ENCODE measurements at places on chromosomes 2 and 18.

- peaks cover 6% of the 10 kb centered on the region for H3K27me3 ChIP-seq
- no peaks in the 10 kb centered on the region for H3K4me1 ChIP-seq
- no peak for DNase-seq
- no peak overlapping the region for H3K4me3 ChIP-seq
- H3K36me3 ChIP-seq, result no peaks in the 10 kb centered on the region
Measured at GRCh38 chr2:10738192-10738591, 16.8 kb downstream of the ATP6V1C2 start.

DNA sequence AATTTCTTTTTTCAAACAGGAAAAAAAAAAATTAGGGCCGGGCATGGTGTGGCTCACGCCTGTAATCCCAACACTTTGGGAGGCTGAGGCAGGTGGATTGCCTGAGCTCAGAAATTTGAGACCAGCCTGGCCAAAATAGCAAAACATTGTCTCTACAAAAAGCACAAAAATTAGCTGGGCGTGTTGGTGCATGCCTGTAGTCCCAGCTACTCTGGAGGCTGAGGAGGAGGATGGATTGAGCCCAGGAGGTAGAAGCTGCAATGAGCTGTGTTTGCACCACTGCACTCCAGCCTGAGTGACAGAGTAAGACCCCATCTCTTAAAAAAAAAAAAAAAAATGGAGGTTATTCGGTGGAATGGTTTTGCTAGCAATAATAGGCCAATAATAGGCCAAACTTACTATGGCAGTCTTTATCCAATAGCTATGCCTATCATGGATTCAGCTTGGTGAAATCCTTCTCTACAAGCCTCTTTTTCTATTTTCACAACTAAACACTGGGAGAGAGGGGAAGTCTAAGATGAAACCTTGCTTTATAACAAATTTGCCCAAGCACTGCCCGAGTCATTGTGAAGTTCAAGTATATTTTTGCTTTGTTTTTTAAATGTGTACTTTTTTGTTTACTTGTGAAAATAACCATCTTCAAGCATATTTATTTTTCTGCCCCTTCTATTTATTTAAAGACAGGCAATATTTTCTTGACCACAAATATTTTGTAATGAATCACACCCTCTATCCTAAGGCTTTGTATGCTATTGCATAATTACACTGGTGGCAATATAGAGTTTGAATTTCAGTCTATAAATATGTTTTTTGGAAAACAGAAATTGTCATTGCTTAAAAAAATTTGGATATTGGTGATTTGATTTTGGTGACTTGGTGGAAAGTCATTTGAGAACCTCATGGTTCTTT is 20.0 kb upstream of the KYNU start:
- H3K4me1 ChIP-seq, result no peaks in the 10 kb centered on the region
- no peak overlapping the region for H3K27ac ChIP-seq
- H3K4me3 ChIP-seq, result no peak overlapping the region
- H3K36me3 ChIP-seq, result no peaks in the 10 kb centered on the region

DNA sequence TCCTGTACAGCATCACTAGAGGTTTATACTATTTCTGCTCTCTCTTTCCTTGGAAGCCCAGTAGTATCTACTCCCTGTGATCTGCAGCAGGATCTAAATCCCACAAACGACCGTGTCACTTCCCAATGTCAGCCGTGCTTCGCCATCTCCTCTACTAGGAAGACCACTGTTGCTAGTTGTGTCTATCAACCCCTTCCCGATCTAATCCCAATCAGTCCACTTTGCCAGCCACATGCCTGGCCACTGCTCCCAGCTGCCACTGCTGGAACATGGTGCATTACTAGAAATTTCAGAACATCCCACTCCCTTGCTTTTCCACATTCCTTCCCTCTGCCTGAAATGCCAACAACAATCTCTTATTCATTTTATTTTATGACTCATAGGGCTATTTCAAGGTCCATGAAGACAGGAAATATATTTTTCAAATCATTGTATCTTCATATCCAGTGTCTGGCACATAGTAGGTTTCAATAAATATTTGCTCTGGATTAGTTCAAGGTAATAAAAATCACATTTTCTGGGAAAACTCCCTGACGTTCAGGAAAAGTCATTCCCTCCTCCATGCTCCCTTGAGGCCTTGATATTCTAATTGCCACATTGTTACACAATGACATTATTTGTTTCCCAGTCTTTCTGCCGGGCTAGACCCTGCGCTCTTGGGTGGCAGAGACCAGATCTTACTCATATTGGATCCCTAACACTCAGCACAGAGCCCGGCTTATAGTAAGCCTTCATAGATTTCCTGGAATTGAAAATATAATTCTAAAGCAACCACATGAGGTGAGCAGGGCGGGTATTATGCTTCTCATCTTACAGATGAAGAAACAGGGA is 2.1 kb upstream of the TRIB2 start:
- no peak for DNase-seq
- peaks cover 40% of the 10 kb centered on the region for H3K4me1 ChIP-seq
- H3K36me3 ChIP-seq, result no peaks in the 10 kb centered on the region
- no peak overlapping the region for H3K27ac ChIP-seq
- H3K4me3 ChIP-seq, result no peak overlapping the region

GRCh38 chr2:233766416-233766815 is 6.3 kb downstream of the UGT1A1 start:
- no peak overlapping the region for H3K4me3 ChIP-seq
- no peaks in the 10 kb centered on the region for H3K36me3 ChIP-seq
- H3K27ac ChIP-seq, result no peak overlapping the region
- H3K4me1 ChIP-seq, result peaks cover 2% of the 10 kb centered on the region
- DNase-seq, result no peak
- peaks cover 22% of the 10 kb centered on the region for H3K27me3 ChIP-seq

GRCh38 chr18:8824846-8825245 is 119.5 kb downstream of the MTCL1 start:
- no peaks in the 10 kb centered on the region for H3K27me3 ChIP-seq
- H3K4me1 ChIP-seq, result no peaks in the 10 kb centered on the region
- H3K36me3 ChIP-seq, result no peaks in the 10 kb centered on the region
- DNase-seq, result no peak

DNA sequence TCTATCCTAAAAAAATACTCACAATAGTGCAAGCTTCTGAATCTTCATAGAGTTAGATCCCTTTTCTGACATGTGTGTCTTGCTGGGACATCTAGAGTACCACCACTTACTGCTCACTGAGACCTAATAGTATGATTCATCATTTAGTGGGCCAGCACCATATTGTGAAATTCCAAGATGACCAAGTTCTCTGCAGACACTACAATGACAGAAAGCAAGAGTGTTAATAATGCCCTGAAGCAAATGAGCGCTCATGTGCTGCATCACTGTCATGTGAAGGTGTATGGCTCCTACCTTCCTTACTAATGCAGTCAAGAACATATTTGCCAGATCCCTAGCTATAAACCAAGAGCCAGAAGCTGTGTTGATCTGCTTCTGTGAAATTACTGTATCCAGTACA is 606.2 kb upstream of the NXPH2 start:
- no peaks in the 10 kb centered on the region for H3K27me3 ChIP-seq
- H3K4me3 ChIP-seq, result no peak overlapping the region
- no peaks in the 10 kb centered on the region for H3K36me3 ChIP-seq
- no peak for DNase-seq
- H3K4me1 ChIP-seq, result no peaks in the 10 kb centered on the region
- H3K27ac ChIP-seq, result no peak overlapping the region

DNA sequence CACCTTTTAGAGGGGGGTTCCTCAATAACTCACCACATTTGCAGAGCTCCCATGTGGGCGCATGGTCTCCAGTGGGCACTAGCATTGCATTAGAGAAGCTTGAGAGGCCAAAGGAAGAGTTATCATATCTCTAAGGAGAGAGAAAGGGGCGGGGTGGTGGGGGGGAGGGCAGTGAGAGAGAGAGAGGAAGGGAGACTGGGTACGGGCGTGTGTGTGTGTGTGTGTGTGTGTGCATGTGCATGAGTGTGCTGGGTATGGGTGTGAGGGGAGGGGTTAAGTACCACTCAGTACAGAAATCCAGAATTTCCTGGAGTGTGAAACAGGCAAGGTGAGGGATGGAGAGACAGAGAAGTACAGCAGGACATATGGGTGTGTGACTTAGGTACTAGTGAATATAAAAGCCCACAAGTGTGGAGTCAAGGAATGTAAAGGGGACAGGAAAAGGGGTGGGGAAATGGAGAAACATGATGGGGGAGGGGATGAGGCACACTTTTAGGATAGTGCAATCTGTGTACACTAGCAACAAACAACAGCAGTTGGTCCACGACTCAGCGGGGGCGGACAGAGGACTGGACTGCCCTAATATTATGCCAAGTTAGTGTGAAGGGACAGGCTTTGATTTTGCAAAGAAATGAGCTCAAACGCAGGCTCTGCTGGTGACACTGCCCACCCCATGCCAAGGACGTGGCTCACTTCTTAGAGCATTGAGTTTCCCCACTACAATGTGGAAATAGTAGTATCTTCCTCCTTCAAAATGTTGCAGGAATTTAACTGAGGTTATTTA is 91.3 kb downstream of the SPRED2 start:
- H3K27me3 ChIP-seq, result peaks cover 2% of the 10 kb centered on the region
- no peak overlapping the region for H3K27ac ChIP-seq
- no peak for DNase-seq
- H3K36me3 ChIP-seq, result peaks cover 3% of the 10 kb centered on the region

GRCh38 chr18:9901377-9901776 is 12.4 kb upstream of the VAPA start:
- H3K36me3 ChIP-seq, result no peaks in the 10 kb centered on the region
- no peak overlapping the region for H3K27ac ChIP-seq
- peaks cover 2% of the 10 kb centered on the region for H3K27me3 ChIP-seq
- DNase-seq, result no peak

GRCh38 chr2:135318808-135319207 is 212.2 kb downstream of the ZRANB3 start:
- no peaks in the 10 kb centered on the region for H3K4me1 ChIP-seq
- H3K4me3 ChIP-seq, result no peak overlapping the region
- no peak overlapping the region for H3K27ac ChIP-seq
- H3K27me3 ChIP-seq, result no peaks in the 10 kb centered on the region
- no peak for DNase-seq

DNA sequence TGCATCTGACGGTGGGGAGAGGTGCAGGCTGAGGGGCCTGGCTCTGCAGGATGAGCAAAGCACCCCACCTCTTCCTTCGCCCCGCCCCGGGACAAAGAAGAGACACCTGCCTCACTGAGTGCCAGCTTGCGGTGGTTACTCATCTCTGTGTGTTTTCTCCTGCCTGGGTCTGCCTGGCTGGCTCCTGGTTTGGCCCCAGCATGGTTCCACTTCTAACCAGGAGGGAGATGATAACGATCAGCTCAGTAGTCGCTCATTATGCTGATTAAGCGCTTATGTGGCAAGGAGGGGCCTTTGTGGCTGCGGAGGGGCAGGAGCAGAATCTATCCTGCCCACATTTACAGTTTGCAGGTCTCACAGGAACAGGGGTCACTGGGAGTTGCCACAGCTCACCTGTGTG is 68.7 kb upstream of the EDAR start:
- no peak overlapping the region for H3K27ac ChIP-seq
- H3K4me3 ChIP-seq, result no peak overlapping the region
- H3K36me3 ChIP-seq, result no peaks in the 10 kb centered on the region
- DNase-seq, result no peak

DNA sequence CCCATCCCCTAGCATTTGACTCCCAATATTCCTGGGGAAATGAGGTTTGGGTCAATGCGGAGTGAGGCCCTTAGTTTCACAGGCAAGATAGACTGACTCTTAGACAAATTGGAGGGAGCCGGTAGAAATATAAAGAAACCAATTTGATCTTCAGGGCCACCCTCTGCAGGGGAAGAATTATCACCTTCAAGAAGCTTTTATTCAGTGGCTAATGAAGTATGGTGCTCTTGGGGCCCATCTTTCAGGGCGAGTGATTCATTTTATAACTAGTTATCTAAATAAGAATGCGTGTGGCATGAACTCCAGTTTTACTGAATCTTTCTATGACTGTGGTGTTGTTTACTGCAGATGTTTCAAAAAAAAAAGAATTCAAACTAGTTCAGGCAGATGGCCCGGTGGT is 88.4 kb downstream of the LYPD1 start:
- no peaks in the 10 kb centered on the region for H3K36me3 ChIP-seq
- no peak overlapping the region for H3K27ac ChIP-seq
- H3K4me3 ChIP-seq, result no peak overlapping the region
- H3K27me3 ChIP-seq, result no peaks in the 10 kb centered on the region

DNA sequence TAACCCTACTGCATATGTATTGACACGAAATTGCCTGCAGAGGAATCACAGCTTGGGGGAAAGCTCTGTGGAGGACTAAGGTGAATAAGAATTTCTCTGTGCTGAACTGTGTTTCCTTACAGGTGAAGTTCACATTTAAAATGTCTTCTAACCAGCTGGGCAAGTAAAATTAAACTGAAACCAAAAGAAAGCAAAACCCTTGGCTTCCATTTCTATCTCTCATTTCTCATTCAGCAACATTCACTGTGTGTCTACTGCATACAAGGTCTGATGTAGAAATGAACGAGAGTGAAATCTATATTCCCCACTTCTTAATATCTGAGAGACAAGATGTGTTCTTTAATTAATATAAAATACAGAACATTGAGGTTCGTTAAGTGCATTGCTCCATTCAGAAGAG is 397.3 kb downstream of the SOX11 start:
- no peak for DNase-seq
- H3K27ac ChIP-seq, result no peak overlapping the region
- H3K36me3 ChIP-seq, result no peaks in the 10 kb centered on the region
- H3K4me1 ChIP-seq, result no peaks in the 10 kb centered on the region

- peaks cover 28% of the 10 kb centered on the region for H3K36me3 ChIP-seq
- no peak overlapping the region for H3K27ac ChIP-seq
- no peak overlapping the region for H3K4me3 ChIP-seq
- no peak for DNase-seq
- peaks cover 8% of the 10 kb centered on the region for H3K4me1 ChIP-seq
- H3K27me3 ChIP-seq, result no peaks in the 10 kb centered on the region
Measured at GRCh38 chr2:121608967-121609366, 40.3 kb downstream of the CLASP1 start.

DNA sequence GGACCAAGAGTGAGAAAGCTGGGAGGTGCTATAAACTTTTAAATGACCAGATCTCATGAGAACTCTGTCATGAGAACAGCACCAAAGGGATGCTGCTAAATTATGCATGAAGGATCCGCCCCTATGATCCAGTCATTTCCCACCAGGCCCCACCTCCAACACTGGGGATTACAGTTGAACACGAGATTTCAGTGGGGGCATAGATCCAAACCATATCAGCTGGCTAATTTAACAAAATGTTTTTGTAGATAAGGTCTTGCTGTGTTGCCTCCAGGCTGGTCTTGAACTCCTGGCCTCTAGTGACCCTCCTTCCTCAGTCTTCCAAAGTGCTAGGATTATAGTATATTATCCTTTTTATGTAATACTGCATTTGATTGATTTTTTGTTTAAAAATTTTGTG is 56.0 kb downstream of the NBEAL1 start:
- H3K36me3 ChIP-seq, result peaks cover 9% of the 10 kb centered on the region
- no peak overlapping the region for H3K4me3 ChIP-seq
- H3K27me3 ChIP-seq, result no peaks in the 10 kb centered on the region
- DNase-seq, result no peak
- H3K4me1 ChIP-seq, result peaks cover 5% of the 10 kb centered on the region

All from activated naive CD8-positive, alpha-beta T cell treated with anti-CD3 and anti-CD28 coated beads, Interleukin-2, amount 50 U/mL, for 24 hours (primary cell).